ENCODE measurements at places on chromosomes 7 and 10.

DNA sequence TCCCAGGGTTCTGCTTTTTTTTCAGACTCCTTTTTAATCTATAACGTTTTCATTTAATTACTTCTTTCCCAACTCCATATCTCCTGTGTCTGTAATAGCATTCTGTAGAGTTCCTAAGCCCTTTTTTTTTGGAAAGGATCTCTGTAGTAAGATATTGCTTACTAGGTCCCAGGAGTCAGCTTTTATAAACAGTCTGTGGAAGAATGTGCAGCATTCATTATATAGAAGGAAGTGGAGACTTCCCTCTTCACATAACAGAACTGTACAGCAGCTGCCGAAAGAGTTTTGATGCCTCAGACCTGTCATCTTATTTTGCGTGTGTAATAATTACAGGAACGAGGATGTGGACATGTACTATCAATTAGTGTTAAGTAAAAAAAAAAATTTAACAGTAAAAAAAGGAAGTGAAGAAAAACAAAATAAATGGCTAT is 7.4 kb upstream of the STEAP4 start:
- no peak for DNase-seq

GRCh38 chr7:45581271-45581780 is 7.2 kb downstream of the ADCY1 start:
- DNase-seq, result no peak

DNA sequence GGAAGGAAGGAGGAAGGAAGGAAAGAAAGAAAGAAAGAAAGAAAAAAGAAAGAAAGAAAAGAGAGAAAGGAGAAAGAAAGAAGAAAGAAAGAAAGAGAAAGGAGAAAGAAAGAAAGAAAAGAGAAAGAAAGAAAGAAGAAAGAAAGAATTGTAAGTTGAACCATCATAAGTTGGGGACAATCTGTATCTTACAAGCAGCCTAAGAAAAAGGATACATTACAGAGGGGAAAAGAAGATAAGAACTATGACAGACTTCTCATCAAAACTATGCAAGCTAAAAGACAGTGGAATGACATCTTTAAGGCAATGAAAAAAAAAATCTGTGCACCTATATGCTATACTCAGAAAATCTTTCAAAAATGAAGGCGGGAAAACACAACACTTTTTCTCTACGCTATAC is 50.3 kb upstream of the SP4 start:
- no peak for DNase-seq

GRCh38 chr7:135685306-135686084 is 23.2 kb downstream of the STMP1 start:
- no peak for DNase-seq

GRCh38 chr7:66693331-66693730 is 47.2 kb upstream of the RABGEF1 start:
- DNase-seq, result no peak
